Tibial nerve (tissue), 4 donors: ENCODE measurements at places on chromosomes 3 and 15. TPM values are rescaled to one million over a fixed set of nuclear protein-coding genes. Genes with fewer than 3 reads are reported as not detected.

GRCh38 chr3:195911946-195912270 is 3.6 kb upstream of the TNK2 start:
- H3K4me3 ChIP-seq = no peak overlapping the region
- no peaks in the 10 kb centered on the region for H3K27me3 ChIP-seq
- H3K36me3 ChIP-seq = no peaks in the 10 kb centered on the region
- H3K27ac ChIP-seq = no peak overlapping the region
- H3K4me1 ChIP-seq = peaks cover 19% of the 10 kb centered on the region

DNA sequence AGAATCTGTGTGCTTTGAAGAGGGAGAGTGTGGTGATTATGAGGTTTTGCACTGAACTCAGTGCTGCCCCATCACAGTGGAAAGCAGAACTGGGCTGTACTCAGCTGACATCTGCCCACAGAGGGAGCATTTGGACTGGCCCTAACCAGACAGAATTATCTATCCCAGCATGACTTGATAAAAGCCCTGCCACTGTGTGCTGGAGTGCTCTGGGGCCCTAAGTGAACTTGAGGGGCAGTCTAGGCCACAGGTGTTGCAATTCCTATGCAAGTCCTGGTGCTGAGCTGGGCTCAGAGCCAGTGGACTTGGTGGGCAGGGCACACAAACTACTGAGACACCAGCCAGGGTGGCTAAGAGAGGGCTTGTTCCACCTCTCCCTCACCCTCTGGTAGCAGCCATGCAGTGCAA is 269.2 kb upstream of the CTNNB1 start:
- no peaks in the 10 kb centered on the region for H3K36me3 ChIP-seq
- DNase-seq = no peak
- no peaks in the 10 kb centered on the region for H3K27me3 ChIP-seq
- no peak overlapping the region for H3K4me3 ChIP-seq
- no peak overlapping the region for H3K27ac ChIP-seq

DNA sequence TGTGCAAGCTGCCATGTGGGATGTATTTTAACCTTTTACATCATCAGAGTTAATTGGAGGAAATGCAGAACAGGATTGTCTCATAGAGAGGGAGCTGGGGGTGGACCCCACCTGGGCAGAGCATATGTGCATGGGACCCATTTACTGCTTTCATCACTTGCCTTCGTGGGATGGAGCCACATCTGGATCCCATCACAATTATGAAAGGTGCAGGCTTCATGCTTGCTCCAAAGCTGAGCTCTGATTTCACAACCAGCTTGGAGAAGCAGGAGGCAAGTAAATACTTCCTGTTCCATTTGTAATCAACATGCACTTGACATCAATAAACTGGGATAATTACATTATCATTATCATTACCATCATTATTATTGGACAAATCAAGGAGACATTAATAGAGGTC is 161.9 kb downstream of the ALDH1A2 start:
- no peaks in the 10 kb centered on the region for H3K36me3 ChIP-seq
- H3K4me1 ChIP-seq = no peaks in the 10 kb centered on the region
- H3K27ac ChIP-seq = no peak overlapping the region
- H3K4me3 ChIP-seq = no peak overlapping the region
- H3K27me3 ChIP-seq = peaks cover 8% of the 10 kb centered on the region

DNA sequence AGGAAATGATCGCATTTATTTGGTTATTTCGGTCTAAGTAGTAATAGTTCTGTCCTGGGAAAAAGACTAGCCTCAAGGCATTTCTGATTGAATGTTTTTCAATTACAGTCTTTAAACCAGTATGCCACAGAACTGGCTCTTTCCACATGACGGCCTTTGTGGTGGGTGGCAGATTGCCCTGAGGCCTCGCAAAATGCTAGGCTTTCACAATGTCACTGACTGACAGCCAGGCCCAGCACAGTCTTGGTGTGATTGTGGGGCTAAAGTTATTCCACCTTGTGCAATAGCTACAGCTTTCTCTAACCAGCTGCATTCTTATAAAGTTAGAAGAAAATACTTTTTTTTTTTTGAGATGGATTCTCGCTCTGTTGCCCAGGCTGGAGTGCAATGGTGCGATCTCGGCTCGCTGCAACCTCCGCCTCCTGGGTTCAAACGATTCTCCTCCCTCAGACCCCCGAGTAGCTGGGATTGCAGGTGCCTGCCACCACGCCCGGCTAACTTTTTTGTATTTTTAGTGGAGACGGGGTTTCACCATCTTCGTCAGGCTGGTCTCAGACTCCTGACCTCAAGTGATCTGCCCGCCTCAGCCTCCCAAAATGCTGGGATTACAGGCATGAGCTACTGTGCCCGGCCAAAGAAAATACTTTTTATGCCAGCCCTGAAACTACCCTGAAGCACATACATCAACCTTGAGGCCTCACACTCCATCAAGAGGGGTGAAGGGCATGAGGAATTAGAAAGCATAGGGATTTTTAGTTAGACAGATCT is 2.5 kb upstream of the ADIPOQ start:
- no peak overlapping the region for H3K27ac ChIP-seq
- no peaks in the 10 kb centered on the region for H3K36me3 ChIP-seq
- H3K4me3 ChIP-seq = no peak overlapping the region
- DNase-seq = no peak

- H3K27me3 ChIP-seq = no peaks in the 10 kb centered on the region
- no peak overlapping the region for H3K4me3 ChIP-seq
- H3K4me1 ChIP-seq = no peaks in the 10 kb centered on the region
- H3K27ac ChIP-seq = no peak overlapping the region
Measured at GRCh38 chr3:165918657-165918979, 81.4 kb upstream of the BCHE start.

- peaks cover 5% of the 10 kb centered on the region for H3K4me1 ChIP-seq
- H3K36me3 ChIP-seq = no peaks in the 10 kb centered on the region
- H3K4me3 ChIP-seq = no peak overlapping the region
- no peak overlapping the region for H3K27ac ChIP-seq
- H3K27me3 ChIP-seq = no peaks in the 10 kb centered on the region
Measured at GRCh38 chr3:1082108-1082507, 10.7 kb upstream of the CNTN6 start.

DNA sequence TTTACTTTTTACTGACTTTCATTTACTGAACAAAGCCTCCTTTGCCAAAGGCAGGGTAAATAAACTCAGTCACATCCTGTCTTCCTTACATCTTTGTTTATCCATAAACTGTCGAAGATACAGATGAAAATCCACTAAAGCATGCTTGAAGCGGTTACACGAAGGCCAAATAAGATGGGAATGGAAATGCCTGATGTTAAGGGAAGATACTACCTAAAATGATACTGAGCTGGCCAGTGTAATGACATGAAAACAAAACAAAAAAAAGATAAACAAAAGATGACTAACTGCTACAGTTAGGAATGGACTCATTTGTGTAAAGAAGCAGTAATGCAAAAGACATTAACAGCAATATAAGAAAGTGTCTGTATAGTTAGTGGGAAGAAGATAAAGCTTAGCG is 114.7 kb upstream of the ADAMTS9 start:
- H3K36me3 ChIP-seq = peaks cover 19% of the 10 kb centered on the region
- peaks cover 5% of the 10 kb centered on the region for H3K4me1 ChIP-seq
- no peak overlapping the region for H3K27ac ChIP-seq
- H3K27me3 ChIP-seq = no peaks in the 10 kb centered on the region

DNA sequence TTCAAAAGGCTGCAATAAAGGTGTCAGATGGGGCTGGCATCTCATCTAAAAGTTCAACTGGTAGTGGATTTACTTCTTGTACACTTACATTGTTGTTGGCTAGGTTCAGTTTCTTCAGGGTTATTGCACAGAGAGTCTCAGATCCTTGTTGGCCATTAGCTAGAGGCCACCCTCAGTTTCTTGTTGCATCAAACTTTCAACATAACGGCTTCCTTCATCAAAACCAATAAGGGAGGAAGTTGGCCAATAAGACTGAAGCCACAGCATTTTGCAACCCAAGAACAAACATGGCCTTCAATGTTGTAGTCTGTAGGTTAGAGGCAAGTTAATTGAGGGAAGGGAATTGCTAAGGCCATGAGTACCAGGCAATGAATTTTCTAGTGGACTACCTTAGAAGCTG is 218.0 kb downstream of the ZBBX start:
- no peaks in the 10 kb centered on the region for H3K36me3 ChIP-seq
- DNase-seq = no peak
- no peak overlapping the region for H3K27ac ChIP-seq

GRCh38 chr3:143794793-143795462 is 53.3 kb downstream of the SLC9A9 start:
- H3K4me3 ChIP-seq = no peak overlapping the region
- no peak for DNase-seq
- no peaks in the 10 kb centered on the region for H3K36me3 ChIP-seq
- no peak overlapping the region for H3K27ac ChIP-seq
- no peaks in the 10 kb centered on the region for H3K27me3 ChIP-seq

GRCh38 chr3:149646181-149646766 is 11.6 kb downstream of the WWTR1 start:
- peaks cover 11% of the 10 kb centered on the region for H3K4me1 ChIP-seq
- H3K27ac ChIP-seq = no peak overlapping the region
- H3K36me3 ChIP-seq = no peaks in the 10 kb centered on the region
- DNase-seq = no peak
- no peak overlapping the region for H3K4me3 ChIP-seq

GRCh38 chr3:115691964-115692363 is 68.7 kb downstream of the GAP43 start:
- H3K36me3 ChIP-seq = no peaks in the 10 kb centered on the region
- no peak overlapping the region for H3K4me3 ChIP-seq
- no peak for DNase-seq
- no peaks in the 10 kb centered on the region for H3K27me3 ChIP-seq

DNA sequence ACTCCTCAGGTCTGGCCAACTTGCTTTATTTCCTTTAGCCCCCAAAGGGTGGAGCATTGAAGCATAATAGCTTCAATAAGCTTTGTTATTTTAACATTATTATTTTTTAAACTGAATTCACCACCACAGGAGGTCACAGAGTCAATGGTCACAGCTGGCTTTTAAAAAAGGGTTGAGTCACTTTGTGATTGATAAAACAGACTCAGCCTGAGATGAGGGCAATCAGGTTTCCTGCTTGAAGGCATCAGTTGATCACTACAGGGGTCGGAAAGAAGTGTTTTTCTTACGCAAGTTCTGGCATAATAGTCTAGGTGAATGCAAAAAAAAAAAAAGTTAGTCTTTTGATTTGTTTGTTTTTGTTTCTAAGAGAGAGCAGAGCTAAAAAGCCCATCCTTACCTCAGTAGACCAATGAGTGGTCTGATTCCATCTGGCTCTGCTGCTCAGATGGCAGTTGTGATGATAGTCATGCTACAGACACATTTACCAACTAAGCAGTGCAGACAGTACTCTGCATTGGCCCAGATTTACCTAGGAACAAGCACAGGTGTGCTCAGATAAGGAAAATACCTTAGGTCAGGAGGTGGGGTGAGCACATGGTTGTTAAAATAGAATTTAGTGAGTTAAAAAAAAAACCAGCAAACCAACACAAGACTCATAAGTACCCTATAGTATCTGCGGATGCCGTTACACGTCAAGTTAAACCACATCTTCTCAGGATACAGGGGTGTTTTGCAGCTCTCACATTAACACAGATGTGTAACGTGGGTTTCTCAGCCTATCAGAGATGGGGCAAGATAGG is 22.6 kb downstream of the ZNF80 start:
- H3K36me3 ChIP-seq = no peaks in the 10 kb centered on the region
- no peaks in the 10 kb centered on the region for H3K27me3 ChIP-seq
- DNase-seq = no peak
- H3K27ac ChIP-seq = peak overlapping the region; percentile 85

GRCh38 chr3:194532591-194532990 is 45.8 kb upstream of the ATP13A3 start:
- H3K27me3 ChIP-seq = no peaks in the 10 kb centered on the region
- H3K4me1 ChIP-seq = no peaks in the 10 kb centered on the region
- H3K4me3 ChIP-seq = no peak overlapping the region
- H3K36me3 ChIP-seq = no peaks in the 10 kb centered on the region
- DNase-seq = no peak
- H3K27ac ChIP-seq = no peak overlapping the region

GRCh38 chr15:91429973-91430372 is 329.9 kb downstream of the SV2B start:
- H3K36me3 ChIP-seq = no peaks in the 10 kb centered on the region
- no peak overlapping the region for H3K27ac ChIP-seq
- no peak for DNase-seq
- H3K4me3 ChIP-seq = no peak overlapping the region

DNA sequence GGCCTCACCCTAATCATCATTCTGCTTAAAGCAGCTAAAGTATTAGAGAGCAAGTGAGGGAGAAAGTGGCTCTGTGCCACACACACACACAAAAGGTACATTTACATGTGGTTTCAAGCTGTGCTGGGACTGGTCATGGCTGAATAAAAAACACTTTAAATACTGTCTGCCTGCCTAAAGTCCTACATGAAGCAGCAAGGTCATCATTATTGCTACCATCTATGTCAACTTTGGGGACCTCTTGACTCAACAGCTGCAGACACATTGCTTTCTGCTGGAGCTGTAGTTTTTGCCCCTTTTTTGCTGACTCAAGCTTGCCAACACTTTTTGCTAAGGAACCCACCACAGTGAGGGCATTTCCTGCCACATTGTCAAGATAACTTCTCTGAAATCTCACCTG is 1237.9 kb downstream of the ROBO2 start:
- DNase-seq = no peak
- no peaks in the 10 kb centered on the region for H3K36me3 ChIP-seq
- no peak overlapping the region for H3K27ac ChIP-seq
- H3K27me3 ChIP-seq = no peaks in the 10 kb centered on the region

DNA sequence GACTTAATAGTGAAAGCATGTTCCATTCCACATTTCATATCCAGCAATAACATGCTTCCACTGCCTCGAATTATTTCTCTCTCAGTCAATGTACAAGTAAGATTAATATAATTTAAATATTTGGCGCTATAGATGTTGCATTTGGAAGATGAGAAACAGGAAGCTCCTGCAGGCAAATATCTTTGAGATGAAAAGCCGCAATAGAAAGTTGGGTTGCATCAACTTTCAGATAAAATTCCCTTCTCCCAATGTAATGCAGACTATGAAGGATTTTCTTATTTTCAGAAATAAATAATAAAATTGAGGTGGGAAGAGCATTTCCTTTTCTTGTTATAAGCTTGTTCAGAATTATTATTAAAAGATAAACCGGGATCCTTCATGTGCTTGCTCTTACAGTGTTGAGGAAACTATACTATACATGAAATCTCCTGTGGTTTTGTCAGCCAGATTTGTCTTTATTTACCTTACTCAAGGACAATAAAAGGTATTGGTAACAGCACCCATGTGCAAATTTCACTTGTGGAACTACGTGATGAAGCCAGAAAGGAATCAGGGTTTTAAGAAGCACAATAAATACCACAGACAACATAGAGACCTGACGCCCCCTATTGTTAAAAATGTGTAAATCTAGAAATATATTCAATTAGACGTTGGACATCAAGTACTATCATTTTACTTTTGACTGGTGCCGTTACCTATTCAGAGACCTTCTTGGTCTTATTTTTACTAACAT is 307.0 kb downstream of the ARPP21 start:
- no peaks in the 10 kb centered on the region for H3K27me3 ChIP-seq
- H3K36me3 ChIP-seq = no peaks in the 10 kb centered on the region
- no peak overlapping the region for H3K4me3 ChIP-seq
- no peak for DNase-seq

CKMT1A gene
- not detected for total RNA-seq

TMEM212 gene
- total RNA-seq = not detected

TIPIN gene
- total RNA-seq = 17.5 TPM

IL12A gene
- not detected for total RNA-seq

FRMD5 gene
- total RNA-seq = 4.4 TPM

CPLX3 gene
- total RNA-seq = not detected

GOLGA6L7 gene
- not detected for total RNA-seq

ATP13A5 gene
- not detected for total RNA-seq
